ENCODE measurements at places on chromosomes 13 and 19.
A peak's percentile ranks its signal among the peaks of the same experiment; 100 is the strongest.

DNA sequence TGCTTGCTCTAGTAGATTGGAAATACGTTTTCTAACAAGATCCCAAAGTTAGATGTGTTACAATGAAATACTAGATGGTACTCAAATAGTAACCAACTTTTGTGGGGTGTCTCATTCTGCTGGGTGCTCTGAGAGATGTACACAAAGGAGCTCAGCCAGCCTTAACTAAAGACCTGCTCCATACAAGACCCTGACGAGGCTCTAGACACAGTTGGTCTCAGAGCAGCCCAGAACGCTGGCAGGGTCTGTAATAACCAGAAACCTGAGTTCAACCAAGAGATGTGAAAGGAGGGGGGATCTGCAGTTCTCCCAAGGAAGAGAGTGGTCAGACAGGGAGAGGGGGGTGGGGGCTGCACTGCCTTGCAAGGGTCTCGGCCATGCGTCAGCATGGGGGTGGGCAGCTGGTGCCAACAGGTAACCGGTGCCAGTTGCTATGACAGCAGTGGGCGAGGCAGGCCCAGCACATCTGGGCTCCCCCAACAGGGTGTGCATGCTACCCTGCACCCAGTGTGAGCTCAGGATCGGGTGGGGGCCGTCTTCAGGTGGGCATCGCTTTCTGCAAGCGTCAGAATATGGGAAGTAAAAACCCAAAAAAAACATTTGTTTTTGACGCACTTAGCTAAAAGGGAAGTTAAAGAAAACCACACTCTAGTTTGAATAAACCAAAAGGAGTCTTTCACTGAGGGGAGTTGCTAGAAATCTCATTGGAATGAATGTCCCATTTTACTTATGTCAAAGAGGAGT, 68.0 kb upstream of the GPR183 start:
- no peak for DNase-seq

GRCh38 chr19:53424968-53425597, 6.7 kb upstream of the ZNF761 start:
- peak; percentile 62 for DNase-seq

- DNase-seq, result no peak
Measured at GRCh38 chr13:109667807-109668291, 118.5 kb downstream of the IRS2 start.

- no peak for DNase-seq
Measured at GRCh38 chr13:114122127-114122511, 10.3 kb downstream of the RASA3 start.

- DNase-seq, result peak; percentile 63
Measured at GRCh38 chr19:49468746-49469447, 5.1 kb upstream of the FLT3LG start.
